ENCODE measurements at places on chromosomes 6 and 20.

DNA sequence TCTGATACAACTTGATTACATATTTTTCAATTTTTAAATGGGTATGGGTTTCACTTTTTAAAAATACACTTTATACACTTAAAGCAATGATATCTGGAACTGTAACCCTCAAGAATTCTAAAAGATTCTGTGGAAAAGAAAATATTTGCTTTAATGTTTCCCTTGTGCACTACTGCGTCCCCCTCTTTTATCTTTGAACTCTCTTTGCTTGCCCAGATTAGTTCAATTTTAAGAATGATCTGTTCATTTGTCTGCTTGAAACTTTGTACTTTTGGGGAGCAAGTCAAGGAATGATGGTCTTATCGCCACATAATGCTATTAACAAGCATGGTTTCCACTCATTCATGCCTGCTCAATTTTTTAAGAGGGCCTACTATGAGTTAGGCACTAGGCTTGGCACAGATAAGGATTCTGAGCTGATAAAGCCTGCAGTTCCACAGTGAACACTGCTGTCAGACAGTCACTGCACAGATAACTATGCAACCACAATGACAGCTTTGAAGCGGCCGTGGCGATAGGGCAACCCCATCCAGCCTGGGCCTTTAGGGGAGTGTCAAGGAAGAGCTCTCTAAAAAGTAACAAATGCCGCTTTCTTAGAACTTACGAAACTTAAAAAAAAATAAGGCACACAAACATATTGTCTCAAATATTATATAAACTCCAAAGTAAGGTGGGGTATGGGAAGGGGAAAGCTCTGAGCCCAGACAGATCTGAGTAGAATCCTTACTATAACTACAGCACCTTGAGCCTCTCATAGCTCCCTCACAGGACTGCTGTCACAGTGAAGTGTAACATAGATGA lies 29.7 kb downstream of the FYN start:
- no peak for DNase-seq

DNA sequence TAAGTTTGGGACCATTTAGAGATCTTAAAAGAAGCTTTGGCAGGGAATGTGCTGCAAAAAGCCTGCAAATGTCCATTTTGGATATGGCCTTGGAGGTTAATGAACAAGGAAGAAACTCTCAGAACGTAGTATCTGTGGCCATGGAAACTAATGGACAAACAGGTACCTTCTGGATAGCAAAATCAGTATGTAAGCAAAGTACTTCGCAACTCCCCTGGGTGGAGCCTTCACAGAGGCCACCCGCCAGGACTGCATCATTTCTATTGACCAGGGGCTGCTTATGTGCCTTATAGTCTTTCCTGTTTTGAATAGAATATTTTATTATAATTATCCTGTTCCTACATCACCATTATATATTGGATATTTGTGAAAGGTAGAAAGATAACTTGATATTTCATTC lies 510.8 kb upstream of the SYNCRIP start:
- no peak for DNase-seq

DNA sequence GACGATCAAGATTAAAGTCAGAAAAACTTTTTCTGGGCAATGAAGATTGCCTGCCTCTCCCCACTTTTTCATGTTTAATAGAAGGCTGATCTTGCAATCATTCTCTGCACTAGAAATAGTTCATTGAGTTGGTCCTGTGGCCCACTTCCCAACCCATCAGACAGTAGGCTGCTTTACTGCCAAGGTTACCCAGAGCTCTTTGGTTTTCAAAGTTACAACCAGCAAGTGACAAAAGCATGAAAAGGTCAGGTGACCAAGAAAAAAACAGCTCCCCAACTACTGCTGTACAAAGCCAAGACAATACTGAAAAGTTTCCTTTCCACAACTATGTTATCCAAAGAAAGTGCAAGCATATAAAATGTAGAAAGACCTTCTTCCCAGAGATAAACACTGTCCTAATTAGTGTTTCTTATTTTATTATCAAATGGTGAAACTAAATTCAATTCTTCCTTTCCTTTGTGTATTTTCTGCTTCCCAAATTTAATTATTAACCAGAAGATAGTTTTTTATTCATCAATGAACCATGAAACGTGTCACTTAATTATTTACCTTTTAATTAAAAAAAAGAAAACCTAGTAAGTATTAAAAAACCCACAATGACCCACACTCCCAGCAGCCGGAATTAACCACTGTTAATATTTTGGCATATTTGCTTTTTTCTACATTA lies 16.6 kb downstream of the DNAAF9 start:
- no peak for DNase-seq

DNA sequence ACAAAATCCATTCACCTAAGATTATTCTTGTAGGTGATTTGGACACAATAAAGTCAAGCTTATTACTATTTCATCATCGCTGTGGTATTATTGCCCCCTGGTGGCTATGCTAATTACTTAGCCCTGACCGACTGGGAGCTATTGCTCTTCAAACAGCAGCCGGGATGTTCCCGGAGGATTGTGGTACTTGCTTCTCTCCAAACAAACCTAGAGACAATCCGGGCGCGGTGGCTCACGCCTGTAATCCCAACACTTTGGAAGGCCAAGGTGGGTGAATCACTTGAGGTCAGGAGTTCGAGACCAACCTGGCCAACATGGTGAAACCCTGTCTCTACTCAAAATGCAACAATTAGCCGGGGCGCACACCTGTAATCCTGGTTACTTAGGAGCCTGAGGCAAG lies 15.4 kb upstream of the STMND1 start:
- no peak for DNase-seq

DNA sequence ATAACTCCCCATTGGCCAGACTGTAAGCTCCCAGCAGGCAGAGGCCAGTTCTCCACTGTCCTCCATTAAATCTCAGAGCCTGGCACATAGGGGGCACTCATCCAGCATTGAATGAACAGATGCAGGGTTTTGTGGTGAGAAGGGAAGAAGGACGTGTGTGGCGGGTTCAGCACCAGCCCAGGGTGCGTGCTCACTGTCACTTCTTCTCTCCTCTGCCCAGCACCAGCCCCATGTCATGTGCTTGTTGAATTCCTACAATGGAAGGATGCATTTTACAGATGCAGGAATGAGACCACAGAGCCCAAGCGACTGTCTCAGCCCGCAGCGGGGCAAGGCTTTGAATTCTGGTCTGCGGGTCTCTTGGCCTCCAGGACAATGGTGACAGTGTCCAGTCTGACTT lies 149.9 kb downstream of the CEBPB start:
- no peak for DNase-seq
